ENCODE measurements at places on chromosomes 12 and 14.
A peak's percentile ranks its signal among the peaks of the same experiment; 100 is the strongest.

GRCh38 chr12:45170456-45171042 lies 45.3 kb upstream of the ANO6 start:
- DNase-seq = peak; percentile 61

DNA sequence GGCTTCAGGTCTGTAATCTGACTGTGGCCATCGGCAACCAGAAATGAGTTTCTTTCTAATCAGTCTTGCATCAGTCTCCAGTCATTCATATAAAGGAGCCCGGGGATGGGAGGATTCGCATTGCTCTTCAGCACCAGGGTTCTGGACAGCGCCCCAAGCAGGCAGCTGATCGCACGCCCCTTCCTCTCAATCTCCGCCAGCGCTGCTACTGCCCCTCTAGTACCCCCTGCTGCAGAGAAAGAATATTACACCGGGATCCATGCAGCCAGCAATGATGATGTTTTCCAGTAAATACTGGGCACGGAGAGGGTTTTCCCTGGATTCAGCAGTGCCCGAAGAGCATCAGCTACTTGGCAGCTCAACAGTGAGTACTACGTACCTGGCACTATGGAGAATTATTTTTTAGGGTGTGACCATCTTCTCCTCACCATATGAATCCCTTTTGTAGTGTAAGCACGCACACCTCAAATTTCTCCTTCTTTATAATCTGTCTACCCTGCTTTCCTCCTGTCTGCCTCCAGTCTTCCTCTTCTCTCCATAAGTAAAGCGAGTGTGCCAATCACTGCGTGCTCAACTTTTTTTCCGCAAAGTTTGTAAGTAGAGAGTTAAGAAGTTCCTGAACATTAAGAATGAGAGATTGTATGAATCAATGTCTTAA lies at the start of gene TPH2:
TPH2 (plus strand) TSS at position 118 of the 658 bp plus-strand sequence; CDS start at position 260, 142 bp downstream.
- DNase-seq = peak; percentile 16

DNA sequence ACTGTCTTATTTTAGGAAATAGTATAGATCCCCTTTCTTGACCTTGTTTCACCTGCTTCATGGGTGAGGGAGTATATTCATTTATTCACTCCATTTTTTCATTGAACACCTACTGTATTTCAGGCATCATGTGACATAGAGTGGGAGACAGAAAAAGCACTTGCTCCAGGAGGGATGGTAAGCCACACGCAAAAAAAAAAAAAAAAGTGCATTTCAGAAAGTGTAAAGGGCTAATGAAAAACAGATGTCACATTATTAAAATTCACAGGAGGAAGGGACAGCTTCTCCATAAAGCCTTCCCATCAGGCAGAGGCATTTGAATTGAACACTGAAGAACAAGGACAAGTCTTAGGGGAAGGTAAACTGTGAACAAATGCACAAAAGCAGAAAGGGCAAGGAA lies 7.5 kb downstream of the SLC8A3 start:
- DNase-seq = no peak

DNA sequence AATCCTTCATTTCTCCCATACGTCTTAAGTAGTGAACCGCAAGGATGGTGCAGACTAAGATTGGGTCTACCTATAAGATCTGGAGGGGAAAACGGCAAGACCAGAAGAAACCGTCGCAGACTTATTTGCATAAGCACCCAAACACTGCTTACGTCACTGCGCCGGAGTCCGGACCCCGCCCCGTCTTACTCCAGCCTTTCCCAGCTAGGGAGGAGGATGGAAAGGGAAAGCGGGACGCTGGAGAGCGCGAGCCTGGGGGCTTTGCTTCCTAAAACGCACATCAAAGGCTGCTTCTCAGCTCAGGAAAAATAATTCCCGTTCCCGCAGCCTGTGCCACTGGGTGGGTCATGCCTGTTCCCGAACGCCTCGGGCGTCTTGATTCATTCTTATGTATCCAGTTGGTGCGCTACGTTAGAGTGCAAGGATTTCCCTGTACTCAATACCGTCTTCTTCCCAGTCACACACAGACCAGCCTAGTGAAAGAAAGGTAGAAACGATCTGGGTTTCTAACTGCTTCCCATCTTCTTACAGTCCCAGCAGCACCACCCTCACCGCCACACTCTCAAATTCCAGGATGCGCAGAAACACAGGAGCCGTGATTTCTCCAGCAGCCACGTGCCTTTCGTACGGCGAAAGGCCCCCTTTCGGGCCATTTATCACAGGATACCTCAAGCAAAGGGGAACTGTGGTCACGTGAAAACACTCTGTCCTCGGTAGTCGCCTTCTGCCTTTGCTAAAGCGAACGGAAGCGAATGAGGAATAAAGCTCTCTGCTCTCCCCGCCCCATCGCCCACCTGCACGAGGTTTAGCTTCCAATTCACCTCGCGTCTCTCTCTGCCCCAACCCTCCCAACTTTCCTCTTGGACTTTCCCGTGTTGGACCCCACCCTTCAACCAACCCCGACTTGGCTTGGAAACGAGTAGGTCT lies 1.1 kb downstream of the SLC6A15 start:
- DNase-seq = peak; percentile 84

DNA sequence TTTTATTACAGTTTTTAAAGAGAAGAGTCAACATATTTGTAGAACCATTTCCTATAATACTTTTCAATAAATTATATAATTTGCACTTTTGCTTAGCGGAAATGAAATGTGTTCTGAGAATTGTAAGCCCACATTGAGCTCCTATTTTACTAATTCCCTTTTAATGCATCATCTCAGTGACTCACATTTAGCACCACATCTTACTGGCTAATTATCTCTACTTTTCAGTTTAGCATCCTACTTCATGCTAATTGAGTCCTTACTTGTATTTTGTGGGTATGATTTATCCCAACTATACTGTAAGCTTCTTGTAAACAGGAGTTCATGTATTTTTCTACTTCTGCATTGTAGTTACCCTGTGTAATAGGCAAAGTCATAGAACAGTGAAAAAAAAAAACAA lies 67.5 kb downstream of the TMX1 start:
- no peak for DNase-seq

DNA sequence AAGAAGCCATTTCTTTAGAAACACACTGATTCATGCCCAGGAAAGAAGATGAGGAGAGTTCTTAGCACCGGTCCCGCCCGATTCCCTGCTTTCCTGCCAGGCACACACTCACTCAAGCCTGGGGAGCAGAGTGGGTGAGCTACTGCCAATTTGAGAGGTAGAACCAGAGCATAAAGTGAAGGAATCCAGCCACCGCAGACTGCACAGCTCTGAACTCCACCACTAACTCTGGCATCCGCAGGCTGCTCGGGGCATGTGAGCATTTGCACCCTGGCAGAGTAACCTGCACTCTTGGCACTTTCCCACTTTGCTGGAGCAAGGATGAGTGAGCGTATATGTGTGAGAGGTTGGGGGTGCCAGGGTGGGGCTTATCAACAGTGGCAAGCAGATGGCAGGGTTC lies 4.0 kb upstream of the SYNDIG1L start:
- no peak for DNase-seq

- DNase-seq = no peak
Measured at GRCh38 chr12:91213-91612, 24.6 kb downstream of the IQSEC3 start.

DNA sequence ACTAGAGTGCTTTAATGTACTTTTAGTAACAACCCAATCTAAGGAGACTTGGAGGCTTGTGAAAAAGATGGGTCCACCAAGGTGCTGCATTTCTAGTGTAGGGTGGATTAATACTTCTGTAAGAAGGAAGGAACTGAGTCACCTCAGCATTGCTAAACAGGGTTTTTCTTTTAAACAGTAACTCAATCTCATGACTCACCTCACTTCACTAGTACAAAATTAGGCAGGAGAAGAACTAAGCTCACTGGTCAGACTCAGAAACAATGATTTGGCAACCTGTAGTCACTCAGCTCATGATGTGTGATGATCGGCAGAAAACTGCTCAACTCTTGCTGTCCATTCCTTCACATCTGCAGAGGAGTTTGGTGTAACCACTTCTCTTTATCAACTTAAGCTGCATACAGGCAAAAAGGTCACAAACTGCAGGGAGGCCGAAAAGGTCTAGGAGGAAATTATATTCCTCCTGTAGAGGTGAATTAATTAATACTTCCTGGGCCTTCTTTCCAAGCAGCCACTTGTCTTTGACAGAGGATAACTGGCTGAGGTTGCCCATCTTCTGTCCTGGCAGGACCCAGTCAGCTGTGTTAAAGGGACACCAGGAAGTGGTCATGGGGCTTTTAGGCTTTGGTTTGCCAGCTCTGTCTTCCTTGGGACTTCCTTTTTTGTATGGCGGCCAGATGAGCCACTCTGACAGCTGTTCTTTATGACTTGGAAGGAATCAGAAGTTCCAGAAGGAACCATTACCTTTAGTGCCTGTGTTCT lies 466.9 kb downstream of the FUT8 start:
- no peak for DNase-seq

DNA sequence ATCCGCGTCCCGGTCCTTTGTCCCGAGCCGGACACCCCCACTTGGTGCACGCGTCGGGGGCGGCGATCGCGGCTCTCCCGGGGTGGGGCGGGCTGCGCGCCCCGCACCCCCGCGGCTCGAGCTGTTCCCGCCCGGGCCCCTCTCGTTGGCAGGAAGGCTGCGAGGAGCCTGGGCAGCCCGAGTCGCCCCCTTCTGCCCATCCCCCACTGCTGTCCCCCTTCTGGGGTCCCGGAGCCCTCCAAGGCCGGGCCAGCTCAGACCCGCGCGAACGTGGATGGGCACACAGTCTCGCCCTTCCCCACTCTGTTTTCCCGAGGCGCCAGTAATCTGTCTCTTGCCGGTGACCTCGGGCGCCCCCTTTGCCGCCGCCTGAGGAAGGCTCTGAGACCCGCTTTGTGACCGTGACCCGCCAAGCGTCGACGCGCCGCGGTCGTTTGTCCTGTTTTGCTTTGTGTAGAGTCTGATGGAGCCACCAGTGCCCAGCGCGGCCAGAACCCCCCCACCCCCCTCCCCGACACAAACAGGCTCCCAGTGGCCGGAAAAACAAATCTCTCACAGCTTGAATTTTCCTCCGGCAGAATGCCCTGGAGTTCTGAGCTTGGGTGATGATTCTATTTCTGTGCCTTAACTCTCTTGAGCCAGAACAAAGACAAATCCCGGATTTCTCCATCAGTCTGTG lies 610 bp downstream of the C14orf132 start:
- DNase-seq = no peak

DNA sequence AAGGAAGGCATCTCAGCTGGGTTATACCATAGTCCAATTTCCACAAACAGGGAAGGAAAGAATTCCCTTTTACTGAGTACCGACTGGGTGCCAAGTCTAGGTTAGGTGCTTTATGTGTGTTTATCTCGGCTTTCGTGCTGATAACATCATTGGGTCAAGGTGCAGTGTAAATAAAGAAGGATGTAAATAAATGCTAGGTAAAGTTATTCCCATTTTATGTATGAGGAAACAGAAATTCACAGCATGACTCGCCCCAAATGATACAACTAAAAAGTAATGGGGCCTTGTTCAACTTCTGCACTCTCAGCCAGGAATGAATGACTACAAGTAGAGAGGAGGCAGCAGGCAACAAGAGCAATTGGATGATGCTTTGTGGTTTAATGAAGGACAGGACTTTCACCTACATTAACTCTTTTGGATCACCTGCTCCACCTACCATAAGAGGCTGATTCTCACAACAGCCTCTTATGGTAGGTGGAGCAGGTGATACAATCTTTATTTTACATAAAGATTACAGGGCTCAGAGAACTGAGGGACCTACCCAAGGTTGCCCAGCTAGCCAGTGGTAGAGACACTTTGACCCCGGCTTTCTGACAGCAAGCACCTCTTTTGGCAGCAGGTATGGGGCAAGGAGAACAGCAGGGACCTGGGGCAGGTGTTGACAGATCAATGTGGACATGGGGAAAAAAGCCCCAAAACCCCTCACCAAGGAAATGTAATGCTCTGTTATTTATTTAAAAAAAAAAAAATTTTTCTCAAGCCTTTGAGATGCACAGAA lies 213.4 kb upstream of the NUDT4 start:
- DNase-seq = no peak

GRCh38 chr12:42507565-42507964 lies 82.0 kb downstream of the PRICKLE1 start:
- no peak for DNase-seq

DNA sequence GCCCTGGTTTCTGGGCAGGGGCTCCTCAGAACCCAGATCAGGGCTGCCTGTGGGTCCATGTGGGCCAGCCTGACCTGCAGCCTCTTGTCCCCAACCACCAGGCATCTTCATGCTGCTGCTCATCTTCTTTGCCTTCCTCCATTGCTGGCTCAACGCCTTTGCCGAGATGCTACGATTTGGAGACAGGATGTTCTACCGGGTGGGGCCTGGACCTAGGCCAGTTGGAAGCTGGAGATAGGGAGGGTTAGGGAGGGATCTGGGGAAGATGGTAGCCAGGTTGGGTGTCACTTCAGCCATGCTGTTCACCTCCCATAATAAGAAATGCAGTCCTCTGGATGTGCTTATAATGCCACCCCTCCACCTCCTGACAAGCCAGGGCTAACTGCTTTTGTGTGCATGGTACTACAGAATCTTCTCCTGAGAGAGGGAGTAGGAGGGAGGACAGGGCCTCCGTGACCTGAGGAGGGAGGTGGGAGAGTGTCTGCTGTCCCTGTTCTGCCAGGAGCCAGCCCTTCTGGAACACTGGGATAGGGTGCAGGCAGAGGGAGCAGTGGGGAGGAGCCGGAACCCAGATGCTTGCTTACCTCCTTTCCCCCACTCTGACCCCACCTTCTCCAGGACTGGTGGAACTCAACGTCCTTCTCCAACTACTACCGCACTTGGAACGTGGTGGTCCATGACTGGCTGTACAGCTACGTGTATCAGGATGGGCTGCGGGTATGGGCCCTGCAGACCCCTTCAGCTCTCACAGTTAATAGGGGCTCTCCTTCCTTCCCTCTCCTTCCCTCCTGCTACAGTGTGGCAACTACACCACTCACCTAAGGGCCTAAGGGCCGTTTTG lies 17.6 kb downstream of the SOAT2 start:
- no peak for DNase-seq

DNA sequence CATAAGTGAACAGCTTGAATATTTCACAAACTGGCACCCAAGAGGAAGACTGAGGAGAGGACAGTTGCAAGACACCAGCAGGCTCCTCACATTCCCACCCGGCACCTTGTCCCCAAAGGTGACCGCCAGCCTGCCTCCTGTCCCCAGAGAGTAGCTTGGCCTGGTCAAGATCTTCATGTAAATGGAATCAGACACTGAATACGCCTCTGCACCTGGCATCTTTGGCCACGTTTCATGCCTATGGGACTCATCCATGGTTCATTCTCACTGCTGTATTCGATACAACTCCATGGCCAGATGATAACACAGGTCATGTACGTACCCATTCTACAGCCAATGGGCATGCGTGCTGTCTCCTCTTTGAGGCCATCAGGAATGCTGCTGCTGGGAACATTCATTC lies 60.8 kb downstream of the ITPK1 start:
- DNase-seq = no peak

All from fibroblast of the conjunctiva (primary cell).